ENCODE measurements at places on chromosomes 5 and 9.

DNA sequence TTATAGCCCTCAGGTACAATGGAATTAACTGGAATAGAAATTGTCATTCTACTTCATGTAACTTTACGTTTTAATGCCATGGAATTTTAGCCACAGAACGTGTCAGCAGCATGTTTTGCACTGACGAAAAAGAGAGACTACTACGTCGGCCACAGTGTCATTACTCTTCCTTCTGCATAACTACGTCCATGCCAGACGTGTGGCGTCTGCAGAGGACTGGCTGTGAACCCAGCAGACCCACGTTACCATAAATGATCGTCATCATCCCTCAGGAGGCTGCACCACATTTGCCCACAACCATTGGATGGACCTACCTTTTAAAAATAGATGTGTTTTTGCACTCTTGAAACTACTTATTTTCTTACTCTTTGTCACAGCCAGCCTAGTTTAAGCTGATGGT, 63.8 kb upstream of the ATG10 start:
- DNase-seq: no peak

- DNase-seq: no peak
Measured at GRCh38 chr9:1879501-1879900, 135.6 kb upstream of the SMARCA2 start.

GRCh38 chr5:180411948-180412347, 58.8 kb upstream of the GFPT2 start:
- DNase-seq: no peak

DNA sequence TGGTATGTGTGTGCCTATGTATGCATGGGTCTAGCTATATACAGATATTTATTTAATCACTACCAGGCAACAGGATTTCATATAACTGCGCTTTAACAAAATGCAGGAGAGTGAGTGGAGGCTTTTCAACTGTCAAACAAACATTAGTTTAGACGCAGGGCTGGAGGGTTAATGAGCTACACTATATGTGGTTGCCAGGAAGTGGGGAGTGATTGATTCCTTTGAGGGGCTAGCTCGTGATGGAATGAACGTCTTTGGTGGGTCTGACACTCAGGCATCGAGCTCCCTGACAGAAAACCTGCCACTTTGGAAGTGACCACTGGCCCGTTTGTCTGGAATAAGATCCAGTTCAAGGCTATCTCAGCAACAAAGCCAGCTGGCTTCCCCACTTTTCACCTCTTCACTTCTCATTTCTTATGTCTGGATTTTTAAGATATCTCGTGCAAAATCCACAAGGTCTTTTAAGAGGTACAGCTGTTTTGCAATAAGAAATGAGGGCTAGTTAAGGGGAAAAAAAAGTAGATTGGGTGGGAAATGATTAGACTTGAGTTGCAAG, 78.0 kb downstream of the CFAP77 start:
- DNase-seq: no peak

DNA sequence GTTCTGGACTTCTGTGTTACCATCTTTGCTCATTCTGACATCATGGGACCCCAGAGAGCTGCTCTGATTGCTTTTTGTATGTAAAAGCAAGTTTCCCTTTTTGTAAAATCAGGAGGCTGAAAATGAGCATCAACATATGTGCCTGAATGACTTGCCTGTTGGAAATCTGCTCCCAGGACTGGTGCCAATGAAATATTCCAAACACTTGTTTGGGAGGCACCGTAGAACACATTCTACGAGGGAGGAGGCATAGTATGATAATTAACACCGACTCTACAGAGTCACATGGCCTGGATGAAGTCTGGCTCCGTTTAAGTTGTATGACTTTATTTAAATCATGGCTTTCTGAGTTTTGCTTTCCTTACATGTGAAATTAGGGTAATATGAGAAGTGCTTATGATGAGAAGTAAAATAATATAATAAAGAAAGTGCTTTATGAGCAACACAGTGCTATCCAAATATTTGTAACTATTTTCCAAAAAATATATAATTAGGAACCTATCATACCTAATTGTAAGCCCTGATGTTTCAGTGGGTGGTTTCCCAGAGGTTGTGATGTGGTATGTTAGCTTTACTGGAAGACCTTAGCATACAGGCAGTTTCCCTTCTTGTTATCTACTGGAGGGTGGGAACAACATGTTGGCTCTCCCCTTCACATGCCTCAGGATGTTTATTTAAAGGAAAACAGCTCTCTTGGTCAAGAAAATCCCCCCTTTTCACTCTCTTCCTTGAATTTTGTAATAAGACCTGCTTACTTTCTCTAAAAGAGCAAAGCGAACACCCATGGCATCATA, 238.1 kb downstream of the FBXL7 start:
- DNase-seq: no peak

GRCh38 chr5:159581502-159582249, 251.4 kb upstream of the IL12B start:
- no peak for DNase-seq

Measured in stimulated activated CD4-positive, alpha-beta T cell treated with anti-CD3 and anti-CD28 coated beads, Interleukin-1b, Interleukin-23, amount 100 ng/mL, for 1 hour (primary cell).